ENCODE measurements at places on chromosomes 7 and 10.

DNA sequence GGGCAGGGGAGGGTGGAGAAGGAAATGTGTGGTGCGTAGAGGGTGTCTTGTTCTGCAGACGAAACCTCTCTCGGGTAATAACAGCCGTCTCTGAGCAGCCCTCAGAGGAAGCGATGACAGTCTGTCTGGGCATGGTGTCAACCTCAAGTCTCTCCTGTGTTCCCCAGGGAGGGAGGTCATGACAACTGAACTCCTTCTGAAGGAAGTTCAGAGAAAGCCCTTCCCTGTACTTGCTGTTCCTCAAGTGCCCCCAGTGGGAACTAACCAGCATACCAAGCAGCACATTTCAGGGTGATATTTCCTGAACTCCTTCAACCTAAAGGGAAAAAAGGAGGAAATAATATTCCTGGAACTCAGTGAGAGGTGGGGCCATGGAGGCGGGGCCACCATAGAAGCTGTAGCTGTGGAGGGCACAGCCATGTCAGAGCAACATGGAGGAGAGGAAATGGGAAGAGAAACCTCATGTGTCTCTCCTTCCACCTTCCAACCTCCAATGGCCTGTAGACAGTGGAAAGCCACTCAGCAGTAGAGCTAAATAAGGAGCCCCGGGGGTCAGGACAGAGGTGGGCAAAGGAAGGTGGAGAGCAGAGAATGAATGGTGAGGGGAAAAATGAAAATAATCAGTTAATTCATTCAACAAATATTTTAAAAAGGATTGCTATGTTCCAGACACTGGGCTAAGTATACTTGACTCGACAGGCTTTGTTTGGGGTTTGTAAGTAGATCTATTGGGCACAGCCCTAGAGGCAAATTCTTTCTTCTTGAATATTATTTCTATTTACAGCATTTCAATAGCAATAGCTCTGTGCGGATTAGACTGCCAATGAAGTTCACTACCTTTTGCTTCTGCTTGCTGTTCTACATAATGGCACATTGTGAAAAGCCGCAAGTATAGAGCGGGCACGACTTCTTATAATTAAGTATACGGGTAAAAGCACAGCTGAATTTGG, 61.0 kb upstream of the AOAH start:
- no peak for DNase-seq

DNA sequence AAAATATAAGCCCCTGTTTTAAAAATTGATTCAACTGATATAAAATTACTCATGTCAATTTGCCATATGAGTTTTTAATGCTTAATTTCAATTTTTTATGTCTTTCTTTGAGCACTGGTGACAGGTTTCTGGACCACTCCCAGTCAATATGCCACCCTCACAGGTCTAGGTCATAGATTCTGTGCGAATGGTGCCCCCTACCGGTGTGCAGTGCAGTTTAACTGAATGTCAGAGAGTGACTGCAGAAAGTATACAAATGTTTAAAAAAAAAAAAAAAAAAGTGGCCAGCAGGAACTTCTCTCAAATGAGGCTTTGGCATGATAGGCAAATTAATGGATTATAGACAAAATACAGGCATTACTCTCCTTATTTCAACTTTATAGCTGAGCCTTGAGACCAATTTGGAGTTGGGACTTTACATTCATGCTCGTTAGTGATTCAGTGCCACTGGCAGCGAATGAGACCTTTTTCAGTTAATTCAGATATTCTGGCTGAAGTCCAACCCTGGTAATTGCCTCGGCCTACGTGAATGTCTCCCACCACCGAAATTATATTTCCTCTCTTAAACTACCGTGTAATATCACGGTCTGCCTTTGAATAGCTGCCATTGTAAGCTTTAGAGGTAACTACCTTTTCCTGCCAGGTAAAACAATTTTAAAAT, 427.6 kb downstream of the PHTF2 start:
- peak; percentile 70 for DNase-seq

DNA sequence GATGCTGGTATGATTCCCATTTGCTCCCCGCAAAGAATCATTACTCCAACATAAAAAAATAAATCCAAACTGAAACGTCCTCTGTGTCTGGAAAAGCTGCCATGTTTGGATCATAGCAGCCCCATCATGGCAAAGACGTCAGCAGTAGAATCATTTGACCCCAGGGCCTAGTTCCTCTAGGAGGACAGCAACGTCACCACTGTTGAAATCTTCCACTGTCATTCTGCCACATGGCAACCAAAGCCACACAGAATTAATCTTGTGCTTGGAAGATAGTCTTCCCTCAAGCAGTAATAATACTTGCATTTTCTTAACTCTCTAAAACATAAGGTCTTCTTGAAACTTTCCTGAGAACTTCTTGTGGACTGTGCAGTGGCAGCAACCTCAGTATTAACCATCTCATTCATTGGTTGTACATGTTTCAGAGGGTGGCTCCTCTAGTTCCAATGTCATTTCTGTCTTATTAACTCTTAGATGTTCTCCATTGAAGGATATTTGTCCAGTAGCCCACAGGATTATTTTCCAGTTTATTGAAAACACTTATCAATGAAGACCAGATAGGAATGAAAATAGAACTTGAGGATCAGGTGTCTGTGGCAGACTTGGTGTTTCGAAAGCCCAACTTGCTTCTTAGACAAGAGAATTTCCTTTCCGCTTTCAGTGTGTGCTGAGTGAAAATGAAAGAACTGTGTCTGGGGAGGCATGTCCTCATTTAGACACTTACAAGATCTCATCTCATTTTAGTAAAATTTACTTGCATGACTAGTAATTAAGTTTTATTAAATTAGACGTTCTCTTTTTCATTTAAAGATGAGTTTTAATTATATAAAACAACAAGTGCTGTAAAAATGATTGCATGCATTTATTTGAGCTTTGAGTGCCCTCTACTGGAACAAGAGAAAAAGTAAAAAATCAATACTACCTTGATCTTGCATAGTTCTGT, 28.9 kb upstream of the INHBA start:
- no peak for DNase-seq

DNA sequence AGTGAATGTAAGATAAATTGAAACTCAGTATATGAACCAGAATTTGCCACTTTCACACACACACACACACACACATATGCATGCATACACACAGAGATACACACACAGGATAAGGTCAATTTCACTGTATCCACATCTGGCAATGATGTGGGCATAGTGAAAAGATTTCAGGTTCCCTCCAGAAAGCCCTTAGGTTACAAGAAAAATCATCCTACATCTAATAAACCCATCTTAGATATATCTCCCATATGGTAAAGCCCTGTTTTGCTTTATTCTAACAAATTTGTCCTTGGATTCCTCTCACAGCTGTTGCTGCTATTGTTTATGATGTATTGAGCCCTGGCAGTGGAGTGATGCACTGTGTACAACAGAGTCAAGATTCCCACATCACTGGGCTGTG, 27.9 kb upstream of the DLX6 start:
- no peak for DNase-seq

DNA sequence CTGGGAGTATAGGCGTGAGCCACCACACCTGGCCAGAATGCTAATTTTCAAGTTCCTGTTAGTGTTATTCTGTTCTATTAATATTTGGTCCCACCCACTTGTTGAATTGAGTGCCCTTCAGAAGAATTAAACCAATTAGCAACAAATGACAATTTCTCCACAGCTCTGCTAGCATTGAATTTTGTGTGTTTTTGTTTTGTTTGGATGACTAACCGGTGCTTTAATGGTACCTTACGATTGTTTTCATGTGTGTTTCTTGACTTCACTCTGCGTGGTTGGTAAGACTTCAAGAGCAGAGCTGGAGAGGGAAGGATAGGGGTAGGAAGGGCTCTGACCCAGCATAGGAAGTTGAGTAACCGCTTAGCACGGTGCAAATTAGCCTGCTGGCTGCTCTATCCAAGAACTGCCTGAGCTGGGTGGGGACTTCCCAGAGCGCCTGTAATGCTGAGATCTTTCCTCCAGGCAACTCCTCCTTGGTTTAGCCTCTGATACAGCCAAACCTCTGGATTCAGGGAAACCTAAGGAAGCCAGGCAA, 4.6 kb downstream of the ARPC1B start:
- no peak for DNase-seq
